ENCODE measurements at places on chromosomes 16 and 17.

DNA sequence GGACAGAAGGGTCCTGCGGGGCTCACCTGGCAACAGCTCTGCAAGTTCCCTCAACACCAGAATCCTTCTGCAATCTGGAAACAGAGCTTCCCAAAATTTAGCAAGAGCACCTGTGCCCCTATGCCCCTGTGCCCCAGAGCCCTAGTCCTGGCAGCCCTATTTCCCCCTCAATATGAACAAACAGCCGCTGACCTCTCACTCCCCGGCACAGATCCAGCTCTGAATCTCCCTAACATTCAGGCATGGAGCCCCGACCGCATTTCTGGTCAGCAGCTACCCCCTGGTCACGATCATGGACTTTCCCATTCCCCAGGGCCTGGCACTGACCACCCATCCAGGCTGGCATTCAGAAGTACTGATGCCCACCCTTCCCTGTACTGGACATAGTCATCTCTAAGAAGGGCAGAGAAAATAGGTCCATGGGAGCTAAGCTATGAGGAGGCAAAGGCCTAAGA is 110.8 kb upstream of the SMURF2 start:
- DNase-seq: no peak

- no peak for DNase-seq
Observed at GRCh38 chr16:31087971-31088370, 772 bp downstream of the PRSS53 start.

GRCh38 chr17:75504347-75505151 is 10.8 kb downstream of the CASKIN2 start:
- DNase-seq: no peak

GRCh38 chr16:81224824-81225223 is 13.7 kb upstream of the BCO1 start:
- DNase-seq: no peak

DNA sequence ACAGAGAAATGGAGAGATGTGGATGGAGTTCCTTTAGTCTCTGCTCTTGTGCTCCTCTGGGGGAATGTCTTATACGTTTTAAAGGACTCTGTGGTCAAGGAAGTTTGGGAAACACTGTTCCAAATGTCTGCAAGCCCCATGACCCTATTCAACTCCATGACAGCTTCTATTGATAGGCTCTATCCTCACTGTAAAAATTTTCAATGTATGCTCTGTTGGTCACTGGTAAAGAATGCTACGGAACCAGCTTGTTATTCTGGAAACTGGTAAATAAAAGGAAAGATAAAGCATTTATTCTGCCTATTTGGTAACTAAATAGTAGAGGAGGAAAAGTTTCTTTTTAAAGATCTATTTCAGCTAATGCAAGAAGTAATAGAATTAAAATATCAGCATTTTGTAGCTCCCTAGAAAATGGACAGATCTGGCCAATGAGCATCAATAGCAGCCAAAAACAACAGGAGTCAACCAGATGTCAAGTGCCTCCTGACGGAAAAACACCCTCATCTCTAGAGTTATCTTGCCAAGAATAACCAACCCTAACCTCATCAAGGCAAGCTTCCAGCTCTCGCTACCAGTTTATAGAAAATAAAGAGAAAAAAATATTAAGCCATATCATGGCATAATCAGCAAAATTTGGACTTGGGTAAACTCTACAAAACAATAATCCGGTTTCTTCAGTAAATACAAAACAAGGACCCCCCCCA is 16.1 kb downstream of the GDE1 start:
- no peak for DNase-seq

DNA sequence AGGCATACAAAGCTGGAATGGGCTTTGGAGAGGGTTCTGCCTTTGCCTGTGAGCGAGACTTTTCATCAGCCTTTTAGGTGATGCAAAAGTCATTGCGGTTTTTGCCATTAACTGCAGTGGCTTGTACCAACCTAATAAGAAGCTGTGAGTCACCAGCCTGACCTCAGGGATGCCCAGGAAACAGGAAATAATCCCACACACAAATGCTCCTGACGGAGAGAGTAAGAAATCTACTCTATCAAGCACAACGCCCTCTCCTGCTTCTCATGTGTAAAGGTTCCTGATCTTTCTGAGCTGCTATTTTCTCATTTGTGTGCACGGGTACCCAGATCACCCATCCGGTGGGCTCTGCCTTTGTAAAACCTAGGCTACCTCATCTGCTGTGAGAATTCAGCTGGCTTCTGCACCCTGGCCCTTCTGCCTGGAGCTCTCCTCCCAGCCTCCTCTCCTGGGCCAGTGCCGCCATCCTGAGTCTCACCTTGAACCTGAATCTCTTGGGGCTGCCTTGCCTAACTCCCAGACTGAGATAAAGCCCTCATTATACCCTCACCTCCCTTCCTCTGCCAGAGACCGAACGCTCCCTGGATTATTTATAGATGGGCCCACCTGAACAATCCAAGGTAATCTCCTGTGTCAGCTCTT is 299.7 kb downstream of the C16orf95 start:
- peak; percentile 32 for DNase-seq

DNA sequence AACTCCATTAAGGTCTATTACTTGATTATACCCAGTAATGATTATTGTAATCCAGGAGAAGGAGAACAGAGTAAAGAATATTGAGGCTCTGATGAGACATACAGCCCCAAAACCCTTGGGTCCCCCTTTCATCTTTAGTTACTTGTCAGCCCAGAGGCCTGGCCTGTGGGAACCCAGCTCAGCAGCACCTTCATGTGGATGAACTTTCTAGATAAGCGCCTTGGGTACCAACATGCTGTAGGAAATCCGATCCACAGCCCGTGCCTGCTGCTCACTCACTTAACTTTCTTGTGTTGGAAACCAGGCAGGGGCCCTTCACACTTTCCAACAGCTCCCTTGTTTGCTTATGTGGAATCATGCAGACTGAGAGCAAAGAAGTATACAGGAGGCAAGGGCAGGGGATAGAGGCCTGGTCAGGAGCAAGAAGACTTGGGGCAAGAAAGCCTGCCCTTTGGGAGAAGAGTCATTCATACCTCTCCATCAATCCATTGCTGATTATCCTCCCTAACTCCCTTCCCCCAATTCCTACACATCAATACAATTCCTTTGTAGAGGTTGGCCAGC is 64.0 kb upstream of the SOX9 start:
- DNase-seq: no peak

DNA sequence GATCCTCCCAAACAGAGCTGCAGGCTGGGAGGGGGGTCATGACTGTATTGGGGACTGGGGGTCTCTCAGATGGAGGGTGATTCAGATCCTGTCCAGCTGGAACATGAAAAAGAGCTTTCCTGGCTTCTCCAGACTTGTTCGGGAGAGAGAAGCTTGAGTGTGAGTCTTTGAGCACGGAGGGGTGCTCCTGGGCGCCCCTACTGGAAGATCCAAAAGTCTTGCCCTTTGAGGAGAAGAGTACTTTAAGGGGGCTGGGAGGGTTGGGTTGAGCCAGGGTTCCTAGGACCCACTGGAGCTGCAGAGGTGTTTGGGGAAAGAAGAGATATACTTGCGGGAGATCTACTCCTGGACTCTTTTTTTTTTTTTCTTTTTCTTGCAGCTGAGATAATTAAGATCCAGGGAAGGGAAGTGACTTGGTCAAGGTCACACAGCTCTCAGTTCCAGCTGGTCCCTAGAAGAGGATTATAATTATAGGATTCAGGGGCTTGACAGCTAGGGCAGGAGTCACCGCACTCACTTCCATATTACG is 8.4 kb downstream of the RARA start:
- DNase-seq: peak; percentile 62

GRCh38 chr17:7258731-7259554 is 3.3 kb downstream of the CLDN7 start:
- no peak for DNase-seq

GRCh38 chr16:70395345-70395901 is 43.5 kb downstream of the ST3GAL2 start:
- DNase-seq: peak; percentile 65

DNA sequence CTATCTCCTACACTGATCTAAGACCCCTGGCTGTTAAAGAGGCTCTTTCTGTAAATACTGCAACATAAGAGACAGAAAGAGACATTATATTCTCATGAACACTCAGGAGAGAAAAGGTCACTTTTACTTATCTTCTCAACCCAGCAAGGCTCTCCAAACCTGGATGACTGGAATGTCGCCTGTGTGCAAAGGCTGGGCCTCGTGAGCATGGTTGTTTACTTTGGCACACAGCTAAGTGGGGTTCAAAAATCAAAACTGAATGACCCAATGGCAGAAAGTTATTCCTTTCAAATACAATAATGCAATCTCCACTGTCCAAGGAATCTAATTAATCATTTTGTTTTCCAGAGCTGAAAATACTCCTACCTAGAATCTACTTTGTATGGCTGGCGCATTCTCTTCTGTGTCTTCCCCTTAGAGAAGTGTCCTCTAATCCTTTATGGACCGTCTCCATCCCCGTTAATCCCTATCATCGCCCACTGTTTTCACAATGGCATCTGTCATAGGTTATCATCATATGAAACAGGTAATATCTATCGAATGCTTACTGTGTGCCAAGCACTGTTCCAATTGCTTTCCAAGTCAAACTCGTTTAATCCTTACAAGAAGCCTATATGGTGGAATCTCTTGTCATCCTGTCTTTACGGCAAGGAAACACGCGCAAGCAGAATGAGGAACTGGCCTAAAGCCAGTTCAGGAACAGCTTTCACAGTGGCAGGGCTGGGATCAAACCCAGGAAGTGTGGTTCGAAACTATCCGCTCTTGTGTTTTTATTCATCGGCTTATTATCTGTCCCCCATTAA is 1.3 kb downstream of the SLX4 start:
- DNase-seq: peak; percentile 65

- no peak for DNase-seq
Observed at GRCh38 chr17:72171703-72172667, 51.2 kb downstream of the SOX9 start.

DNA sequence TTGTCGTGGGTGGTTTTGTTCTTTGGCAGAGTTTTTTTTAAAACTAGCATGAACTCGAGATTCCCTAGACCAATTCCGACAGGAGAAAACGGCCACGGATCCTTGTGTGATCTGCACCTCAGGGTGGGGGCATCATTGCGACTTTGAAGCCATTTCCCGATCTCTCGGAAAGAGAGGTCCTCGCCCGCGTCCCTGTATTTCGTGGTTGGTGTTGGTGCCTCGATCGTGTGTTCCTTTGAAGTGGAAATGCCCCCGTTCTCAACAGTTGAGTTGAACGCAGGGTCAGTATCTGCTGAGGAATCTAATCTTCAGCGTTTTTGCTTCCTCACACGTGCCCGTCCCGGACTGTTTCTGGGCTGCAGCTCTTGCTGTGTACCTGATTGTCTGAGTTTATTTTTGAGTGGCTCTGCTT is 1.1 kb downstream of the CRAMP1 start:
- DNase-seq: peak; percentile 33

GRCh38 chr17:53757559-53757958 is 65.2 kb upstream of the KIF2B start:
- no peak for DNase-seq

DNA sequence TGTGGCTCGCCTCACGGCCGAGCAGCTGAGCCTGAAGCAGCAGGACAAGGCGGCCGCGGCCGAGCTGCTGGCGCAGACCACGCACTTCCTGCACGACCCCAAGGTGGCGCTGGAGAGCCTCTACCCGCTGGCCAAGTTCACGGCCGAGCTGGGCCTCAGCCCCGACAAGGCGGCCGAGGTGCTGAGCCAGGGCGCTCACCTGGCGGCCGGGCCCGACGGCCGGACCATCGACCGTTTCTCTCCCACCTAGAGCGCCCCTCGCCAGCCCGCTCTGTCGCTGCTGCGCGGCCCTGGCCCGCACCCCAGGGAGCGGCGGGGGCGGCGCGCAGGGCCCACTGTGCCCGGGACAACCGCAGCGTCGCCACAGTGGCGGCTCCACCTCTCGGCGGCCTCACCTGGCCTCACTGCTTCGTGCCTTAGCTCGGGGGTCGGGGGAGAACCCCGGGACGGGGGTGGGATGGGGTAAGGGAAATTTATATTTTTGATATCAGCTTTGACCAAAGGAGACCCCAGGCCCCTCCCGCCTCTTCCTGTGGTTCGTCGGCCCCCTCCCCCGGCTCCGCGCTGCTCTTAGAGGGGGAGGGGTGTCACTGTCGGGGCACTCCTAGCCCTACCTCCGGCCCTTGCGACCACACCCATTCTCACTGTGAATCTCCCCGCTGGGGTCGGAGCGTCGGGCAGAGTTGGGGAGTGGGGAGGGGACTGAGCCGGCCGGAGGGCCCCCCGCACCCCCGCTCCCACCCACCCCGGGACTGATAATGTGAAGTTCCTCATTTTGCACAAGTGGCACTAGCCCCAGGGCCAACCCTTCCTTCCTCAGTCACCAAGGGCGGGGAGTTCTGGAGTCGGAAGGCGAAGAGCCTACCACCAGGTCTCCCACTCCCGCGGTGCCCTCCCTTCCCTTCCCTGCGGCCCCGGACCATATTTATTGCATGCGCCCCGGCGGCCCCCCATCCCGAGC is 4.0 kb downstream of the HIC1 start:
- DNase-seq: peak; percentile 86

DNA sequence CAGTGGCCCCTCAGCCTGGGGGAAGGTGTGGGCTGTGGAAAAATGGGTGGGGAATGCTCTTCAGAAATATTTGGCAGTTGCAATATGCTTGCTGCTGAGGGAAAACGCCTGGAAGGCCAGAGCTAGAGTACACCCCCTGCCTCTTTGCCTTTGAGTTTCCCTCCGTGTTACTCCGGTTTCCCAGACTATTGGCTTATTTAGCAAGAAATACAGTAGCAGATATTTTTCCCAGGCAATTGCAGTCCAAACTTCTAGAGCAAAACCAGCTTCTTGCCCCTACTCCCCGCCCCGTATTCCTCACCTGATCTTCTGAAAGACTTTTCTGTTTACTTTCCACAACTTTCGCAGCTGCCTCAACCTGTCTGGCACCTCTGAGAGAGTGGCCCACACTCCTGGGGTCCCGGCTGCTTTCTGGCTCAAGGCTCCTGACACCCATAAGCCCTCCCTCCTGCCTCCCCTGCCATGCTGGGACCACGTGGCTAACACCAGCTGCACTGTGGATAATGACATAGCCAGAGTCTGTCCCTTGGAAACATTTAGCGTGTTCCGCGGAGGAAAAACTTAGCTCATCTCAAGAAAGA is 45.8 kb upstream of the HELZ start:
- DNase-seq: no peak

DNA sequence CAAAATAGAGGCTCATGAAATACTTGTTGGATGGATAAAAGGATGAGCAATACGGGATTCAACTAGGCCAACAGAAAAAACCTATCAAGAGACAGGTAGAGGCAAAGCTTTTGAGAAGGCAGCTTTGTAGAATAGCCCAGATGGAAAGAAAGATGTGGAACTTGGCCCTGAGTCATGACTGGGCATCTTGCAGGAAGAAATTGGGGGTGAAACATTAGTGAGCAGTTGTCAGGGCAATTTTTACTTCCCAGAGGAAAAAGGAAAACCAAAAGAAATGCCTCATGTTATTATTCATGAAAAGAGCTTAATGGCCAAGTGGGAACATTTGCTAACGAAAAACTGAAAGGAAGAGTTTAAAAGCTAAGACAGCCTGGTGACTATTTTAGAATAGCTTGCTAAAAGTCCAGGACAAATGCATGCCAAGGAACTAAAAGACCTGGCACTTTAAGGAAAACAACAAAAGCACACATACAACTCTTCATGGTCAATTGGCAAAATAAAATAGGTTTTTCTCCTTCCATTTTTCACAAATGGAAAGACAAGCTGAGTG is 180.1 kb downstream of the HS3ST3A1 start:
- DNase-seq: no peak

- no peak for DNase-seq
Observed at GRCh38 chr17:42133461-42134041, 10.9 kb downstream of the HSPB9 start.

GRCh38 chr16:51637770-51638094 is 486.7 kb upstream of the SALL1 start:
- DNase-seq: no peak

GRCh38 chr16:81401035-81401950 is 43.3 kb upstream of the CMIP start:
- no peak for DNase-seq

- DNase-seq: peak; percentile 46
Observed at GRCh38 chr16:569445-570254, at the start of gene PIGQ. Gene PIGQ, plus strand, starts transcription at chr16:569968. Its CDS starts 4,107 bp downstream, at chr16:574075.
